ENCODE measurements at places on chromosomes 5 and 9.
A peak's percentile ranks its signal among the peaks of the same experiment; 100 is the strongest.

DNA sequence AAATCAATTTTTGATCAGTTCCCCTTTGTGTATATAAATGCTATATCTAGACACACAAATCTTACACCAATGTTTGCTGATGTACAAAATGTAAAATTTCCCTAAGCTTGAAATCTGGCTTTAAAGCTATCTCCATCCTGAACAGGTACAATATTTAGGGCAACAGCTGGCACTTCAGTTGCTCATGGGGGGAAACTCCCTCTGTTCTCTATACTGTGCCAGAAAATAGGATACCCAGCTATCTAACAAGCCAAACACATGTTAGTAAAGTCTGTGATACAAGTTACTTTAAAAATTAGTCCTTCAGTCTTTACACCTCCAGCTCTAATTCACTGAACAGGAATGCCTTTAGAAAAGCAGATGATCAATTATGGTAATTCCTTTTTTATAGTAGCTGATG, 191.8 kb downstream of the SLF1 start:
- no peak for DNase-seq

DNA sequence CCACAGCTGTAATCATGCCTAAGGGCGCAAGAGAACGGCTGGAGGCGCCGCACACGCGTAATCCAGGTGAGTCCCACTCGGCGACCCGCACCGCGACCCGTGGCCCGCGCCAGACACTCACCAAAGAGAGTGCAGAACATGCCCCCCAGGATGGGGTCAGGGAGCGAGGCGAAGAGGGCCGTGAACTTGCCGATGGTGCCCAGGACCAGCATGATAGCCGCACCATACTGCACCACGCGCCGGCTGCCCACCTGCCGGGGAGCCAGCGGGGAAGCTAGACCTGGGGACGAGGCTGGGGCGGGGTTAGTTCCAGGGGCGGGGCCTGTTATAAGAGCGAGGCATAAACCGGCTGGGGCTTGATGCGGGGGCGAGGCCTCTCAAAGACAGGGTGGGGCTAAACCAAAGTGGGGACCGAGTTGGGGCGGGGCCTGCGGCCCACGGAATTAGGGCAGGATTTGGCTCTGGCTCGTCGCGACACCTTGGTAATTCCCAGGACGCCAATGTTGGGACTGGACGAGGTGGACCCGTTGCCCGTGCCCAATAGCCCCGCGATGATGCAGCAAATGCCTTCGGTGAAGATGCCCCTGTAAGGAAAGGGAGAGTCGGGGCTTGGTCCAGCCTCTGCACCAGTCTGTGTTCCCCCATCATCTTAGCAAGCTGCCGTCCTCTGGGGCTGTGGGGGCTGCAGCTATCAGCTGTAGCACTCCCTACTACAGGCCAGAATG, 4.8 kb downstream of the SLC23A1 start:
- DNase-seq = peak; percentile 8

DNA sequence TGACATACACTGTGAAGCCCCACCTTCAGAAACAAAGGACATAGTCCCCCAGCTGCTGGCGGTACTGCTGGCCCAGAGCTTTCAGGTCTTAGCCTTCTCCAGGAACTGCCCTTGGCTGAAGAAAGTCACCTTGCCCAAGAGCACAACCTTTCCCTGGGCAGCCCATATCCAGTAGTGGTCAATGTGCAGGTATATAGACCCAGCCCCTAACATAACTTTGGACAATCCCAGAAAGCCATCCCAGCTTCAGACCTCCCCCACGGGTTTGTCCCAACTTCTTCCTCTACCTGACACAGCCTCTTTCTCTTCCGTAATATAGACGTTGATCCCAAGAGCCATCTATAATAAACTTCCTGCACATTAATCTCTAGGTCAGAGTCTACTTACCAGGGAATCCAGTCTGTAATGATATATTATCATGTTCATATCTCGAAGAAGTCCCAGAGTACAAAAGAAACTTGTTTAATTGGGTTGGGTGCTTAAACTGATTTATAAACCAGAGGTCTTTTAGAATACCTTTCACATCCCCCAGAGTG, 157.4 kb downstream of the SNCAIP start:
- DNase-seq = no peak

GRCh38 chr9:82406456-82407085, 418.0 kb downstream of the SPATA31D1 start:
- DNase-seq = no peak

GRCh38 chr9:107039542-107039941, 176.6 kb downstream of the ZNF462 start:
- no peak for DNase-seq

DNA sequence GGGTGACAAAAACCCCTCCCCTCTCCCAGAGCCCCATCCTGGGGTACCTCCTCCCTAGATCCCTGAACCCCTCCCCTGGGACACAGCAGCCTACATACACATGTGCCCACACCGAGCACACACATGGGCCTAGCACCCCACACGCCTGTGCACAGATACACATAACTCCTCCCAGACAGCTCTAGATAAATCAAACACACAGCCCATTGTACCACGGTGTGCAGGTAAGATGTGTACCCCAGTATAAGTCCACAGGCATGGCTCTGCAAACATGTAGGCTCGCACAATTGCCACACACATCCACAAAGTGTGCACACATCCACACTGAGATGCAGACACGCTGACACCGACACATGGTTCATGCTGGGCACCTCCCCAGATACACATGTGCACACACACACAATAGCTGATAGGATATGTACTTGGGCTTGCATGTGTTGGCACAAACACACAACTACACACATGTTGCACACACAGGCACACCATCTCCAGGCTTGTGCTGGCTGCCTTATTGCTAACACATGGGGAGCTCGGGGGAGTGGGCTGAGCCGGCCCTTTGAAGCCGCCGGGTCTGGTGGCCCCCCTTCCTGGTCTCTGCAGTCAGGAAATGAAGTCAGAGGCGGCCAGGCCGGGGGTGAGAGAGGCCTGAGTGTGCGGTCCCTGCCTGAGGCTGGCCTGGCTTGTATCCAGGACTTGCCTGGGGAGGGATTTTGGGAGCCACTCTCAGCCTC, 30.2 kb downstream of the GOLGA2 start:
- no peak for DNase-seq

DNA sequence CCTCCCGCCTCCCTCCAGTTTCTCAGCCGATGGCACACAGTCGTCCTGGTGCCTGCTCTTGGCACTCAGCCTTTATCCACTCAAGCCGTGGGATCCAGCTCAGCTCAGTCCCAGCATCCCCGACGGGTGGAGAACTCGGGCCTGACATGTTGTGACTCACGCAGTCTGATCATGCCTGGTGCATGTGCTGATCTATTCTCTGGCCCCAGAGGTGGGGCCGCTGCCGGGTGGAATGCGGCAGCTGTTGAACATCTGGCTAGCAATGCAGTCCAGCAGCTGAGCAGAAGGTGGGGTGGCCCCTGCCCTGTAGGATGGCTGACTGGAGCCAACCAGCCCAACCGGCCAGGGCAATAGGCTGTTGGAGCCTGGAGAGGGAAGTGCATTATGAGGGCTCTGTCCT, 1.7 kb upstream of the AIF1L start:
- no peak for DNase-seq

DNA sequence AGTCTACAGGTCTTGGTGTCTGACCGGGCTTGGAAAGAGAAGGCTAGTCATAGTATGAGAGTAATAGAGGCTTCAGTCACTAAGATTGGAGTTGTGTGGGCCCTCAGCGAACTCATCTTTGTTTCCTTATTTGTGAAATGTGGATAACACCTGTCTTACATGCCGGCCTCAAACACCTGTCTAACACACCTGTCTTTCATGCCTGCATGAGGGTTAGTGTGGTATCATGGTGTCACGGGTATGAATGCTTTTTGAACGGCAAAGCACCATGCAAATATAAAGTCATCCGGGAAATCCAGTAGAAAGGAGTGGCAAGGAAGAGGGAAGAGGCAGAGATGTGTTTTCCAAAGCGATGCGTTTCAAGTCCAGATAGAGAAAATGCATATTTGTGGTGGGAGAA, 25.5 kb downstream of the GRAMD2B start:
- DNase-seq = no peak

- no peak for DNase-seq
These were observed 143.7 kb downstream of the ACER2 start for GRCh38 chr9:19552282-19553105.

GRCh38 chr5:132543472-132544201, at the start of gene IL5:
Gene IL5 (minus strand): TSS chr5:132543522. CDS start chr5:132543478, 44 bp downstream.
- DNase-seq = no peak

GRCh38 chr9:133389562-133389961, 13.4 kb downstream of the STKLD1 start:
- DNase-seq = no peak

All from transverse colon (tissue), 4 donors.